ENCODE measurements at places on chromosomes 16 and 17. TPM values are rescaled to one million over a fixed set of nuclear protein-coding genes. Genes with fewer than 3 reads are reported as not detected.

DNA sequence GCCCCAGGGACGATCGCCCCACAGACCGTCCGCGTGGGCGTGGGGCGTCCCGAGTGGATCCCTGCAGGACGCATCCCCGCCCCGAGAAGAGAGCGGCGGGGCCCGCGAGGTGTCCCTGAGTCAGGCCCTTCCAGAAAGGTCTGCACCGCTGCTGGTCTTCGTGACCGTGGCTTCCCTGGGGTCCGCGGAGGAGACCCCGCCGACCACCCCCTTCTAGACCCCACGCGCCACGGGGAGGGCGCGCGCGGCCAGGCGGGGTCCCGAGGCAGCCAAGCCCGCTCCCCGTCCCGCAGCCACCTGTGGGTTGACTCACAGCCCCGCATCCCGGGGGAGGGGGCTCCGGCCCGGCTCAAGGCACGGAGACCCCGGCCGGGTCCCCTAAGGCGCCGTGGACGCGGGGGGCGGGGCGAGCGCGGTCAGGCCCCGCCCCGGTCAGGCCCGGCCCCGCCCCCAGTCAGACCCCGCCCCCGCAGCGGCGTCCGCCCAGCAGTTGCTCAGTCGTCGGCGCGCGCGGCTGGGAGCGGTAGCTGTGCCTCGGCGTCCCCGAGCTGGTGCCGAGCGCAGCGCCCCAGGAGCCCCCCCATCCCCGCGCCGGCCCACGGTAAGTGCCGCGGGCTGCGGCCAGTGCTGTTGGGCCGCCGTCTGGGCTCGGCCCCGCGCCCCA lies at the start of gene BAIAP3:
BAIAP3 (plus strand) TSS at position 497 of the 664 bp plus-strand sequence. CDS start 4,905 bp downstream, outside the sequence.
- H3K4me1 ChIP-seq: peaks cover 45% of the 10 kb centered on the region
- H3K36me3 ChIP-seq: no peaks in the 10 kb centered on the region
- peak; percentile 88 for DNase-seq
- peaks cover 65% of the 10 kb centered on the region for H3K27me3 ChIP-seq
- H3K27ac ChIP-seq: no peak within 1 kb of the TSS

The TRIM16 gene
- total RNA-seq: 7.7 TPM

DNA sequence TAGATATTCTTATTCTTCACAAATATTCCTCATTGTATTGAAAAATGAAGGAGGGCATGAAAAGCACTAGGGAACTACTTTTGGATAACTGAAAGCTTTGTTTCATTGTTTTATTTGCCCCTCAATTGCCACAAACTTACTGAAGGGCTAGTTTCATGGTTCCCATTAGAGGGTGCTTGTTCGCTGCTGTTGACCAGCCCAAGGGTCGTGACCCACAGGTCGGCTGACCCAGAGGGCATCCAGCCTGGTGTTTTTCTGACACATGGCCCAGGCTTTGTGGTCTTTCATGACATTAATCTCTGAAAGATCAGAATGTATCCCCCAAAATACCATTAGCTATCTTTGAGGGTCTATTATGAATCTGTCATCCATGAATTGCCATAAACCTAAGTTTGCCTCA lies 30.0 kb downstream of the DGKE start:
- DNase-seq: no peak
- H3K36me3 ChIP-seq: peaks cover 69% of the 10 kb centered on the region
- H3K4me1 ChIP-seq: no peaks in the 10 kb centered on the region
- H3K27me3 ChIP-seq: no peaks in the 10 kb centered on the region

- H3K27me3 ChIP-seq: no peaks in the 10 kb centered on the region
- H3K27ac ChIP-seq: no peak overlapping the region
- no peaks in the 10 kb centered on the region for H3K36me3 ChIP-seq
- H3K4me3 ChIP-seq: no peak overlapping the region
Measured at GRCh38 chr17:73271072-73271471, 9.4 kb upstream of the CPSF4L start.

The KRTAP1-5 gene
- not detected for total RNA-seq

All from spleen (tissue), 13 donors.